Left ventricle myocardium superior (tissue), 1 donor: ENCODE measurements at places on chromosomes 12 and 14.

DNA sequence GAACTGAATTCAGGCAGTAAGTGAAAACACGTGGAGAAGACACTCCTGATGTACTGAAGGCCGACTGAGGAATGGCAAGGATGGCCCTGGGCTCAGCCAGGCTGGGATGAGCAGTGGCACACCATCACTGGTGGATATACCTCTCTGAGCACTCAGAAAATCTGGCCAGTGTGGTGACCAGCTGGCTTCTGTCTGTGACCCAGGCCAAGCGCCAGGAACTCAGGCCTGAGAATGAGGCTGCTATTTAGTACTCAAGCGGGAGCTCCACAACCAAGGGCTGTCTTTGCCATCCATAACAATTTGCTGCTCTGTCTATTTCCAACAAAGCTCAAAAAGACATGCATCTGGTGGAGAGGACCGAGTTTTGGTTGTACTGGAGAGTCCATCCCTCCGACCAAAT is 586.3 kb downstream of the BCL11B start:
- DNase-seq: no peak

DNA sequence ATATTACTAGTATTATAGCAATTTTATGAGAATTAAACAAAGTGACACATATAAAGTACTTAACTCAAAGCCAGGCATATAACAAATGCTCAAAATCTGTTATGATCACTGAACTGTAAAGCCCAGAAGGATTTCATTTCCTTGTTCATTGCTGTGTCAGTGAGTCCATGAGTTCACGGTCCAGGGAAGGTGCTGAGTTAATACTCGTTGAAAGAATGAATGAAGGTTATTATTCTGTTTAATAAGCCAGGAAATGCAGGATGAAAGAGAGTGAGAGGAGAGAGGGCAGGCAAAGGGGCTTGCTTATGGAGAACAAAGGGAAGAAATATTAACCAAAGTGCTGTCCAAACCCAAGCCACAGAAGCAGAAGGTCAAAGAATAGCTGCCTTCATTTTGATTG is 40.2 kb upstream of the NT5DC3 start:
- no peak for DNase-seq

DNA sequence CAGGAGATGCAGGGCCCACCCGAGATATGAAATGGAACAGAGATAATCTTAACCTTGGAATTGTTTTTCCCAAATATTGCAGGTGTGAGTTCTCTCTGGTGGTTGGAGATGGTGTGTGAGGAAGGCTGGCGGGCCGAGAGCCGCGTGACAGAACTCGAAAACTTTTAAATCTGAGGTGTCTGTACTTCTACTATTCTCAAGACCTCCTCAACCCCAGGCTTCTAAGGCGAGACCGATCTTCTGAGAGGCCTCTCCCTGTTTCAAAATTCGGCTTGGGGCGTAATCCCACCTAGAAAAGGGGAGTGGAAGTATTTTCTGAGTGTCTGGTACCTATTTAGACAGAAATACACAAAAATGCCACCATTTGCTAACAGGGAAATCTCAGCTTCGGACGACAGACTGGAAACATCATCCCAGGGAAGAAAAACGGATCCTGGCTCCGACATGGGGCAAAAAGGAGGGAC is 611 bp downstream of the SARNP start:
- no peak for DNase-seq

DNA sequence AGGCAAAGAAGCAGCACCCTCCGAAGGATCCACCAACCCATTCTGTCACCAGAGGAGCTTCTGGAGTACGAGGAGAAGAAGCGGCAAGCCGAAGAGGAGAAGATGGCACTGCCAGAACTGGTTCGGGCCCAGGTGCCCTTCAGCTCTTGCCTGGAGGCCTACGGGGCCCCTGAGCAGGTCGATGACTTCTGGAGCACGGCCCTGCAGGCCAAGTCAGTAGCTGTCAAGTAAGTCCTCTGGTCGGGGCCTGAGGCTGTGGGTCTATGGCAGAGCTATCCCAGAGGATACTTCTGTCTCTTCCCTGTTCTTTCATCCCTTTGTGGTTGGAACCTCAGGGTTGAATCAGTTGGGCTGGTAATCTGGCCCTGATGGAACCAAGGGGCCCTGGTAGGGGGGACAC is 5.9 kb upstream of the TPI1 start:
- no peak for DNase-seq

GRCh38 chr12:48775299-48775698 is 13.6 kb downstream of the ADCY6 start:
- DNase-seq: no peak

DNA sequence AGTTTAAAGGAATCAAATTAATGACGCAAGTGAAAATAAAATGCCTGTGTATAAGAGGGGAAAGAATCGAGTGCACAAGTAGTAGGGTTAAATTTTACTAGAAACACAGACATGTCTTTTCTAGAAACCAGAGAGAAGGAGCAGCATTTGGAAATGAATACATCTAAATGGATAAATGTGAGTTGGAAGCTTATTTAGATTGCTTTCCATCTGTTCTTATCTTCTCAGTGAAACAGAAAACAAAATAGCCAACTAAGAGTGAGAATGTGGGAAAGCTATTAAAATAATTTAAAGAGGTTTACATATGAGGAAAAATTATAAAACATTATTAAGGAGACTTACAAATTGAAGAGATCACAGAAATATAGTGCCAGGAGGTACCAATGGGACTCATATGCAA is 1818.9 kb upstream of the FLRT2 start:
- DNase-seq: no peak

DNA sequence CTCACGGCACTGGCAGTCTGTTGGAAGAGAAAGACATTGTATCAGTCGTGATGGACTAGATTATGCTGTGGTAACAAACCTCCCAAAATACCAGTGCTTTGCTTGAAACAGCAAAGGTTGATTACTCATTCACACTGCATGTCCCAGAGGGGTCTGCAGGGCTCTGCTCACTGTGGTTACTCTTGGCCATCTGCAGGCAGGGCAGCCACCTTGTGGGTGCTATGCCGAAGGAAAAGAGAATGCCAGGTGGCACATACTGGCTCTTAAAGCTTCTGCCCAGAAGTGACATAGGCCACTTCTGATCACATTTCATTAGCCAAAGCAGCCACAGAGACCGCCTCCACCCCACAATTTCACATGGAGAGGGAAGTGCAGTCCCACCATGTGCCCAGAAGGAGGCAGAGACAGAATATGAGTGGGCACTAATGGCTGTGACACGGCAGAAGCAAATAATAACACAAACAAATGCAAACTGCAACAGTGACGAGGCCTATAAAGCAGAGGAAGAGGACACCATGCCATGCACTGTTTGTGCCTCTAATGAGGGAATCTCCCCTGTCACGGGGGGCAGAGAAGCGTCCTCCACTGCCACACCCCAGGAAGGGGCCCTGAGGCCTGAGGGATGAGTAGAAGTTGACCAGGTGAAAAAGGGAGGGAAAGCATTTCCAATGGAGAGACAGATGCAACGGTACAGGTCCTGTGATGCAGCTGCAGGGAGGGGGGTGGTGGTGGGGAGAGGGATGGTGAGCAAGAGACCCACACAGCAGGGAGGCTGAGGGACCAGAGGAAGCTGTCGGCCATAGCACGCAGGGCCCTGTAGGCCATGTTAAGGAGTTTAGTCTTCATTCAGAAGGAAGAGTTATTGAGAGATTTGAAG is 51.7 kb upstream of the KICS2 start:
- no peak for DNase-seq

DNA sequence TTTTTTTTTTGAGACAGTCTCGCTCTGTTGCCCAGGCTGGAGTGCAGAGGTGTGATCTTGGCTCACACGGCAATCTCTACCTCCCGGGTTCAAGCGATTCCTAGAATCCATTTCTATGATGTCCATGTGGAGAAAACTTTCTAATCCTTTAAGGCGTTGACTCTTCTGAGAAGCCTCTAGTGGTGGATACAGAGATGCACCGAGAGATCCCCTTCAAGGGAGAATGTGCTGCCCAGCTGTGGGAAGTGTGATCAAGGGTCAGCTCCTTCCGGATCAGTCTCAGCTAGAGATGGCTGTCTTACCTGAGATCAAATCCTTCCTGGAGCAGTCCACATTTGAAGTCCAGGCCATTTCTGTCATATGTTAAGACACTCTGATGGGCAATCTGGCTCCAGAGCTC is 92.7 kb upstream of the HECTD1 start:
- no peak for DNase-seq

GRCh38 chr14:100701314-100701713 is 25.4 kb upstream of the DLK1 start:
- DNase-seq: no peak

GRCh38 chr12:110256780-110257431 is 24.1 kb upstream of the ATP2A2 start:
- DNase-seq: peak; percentile 68

DNA sequence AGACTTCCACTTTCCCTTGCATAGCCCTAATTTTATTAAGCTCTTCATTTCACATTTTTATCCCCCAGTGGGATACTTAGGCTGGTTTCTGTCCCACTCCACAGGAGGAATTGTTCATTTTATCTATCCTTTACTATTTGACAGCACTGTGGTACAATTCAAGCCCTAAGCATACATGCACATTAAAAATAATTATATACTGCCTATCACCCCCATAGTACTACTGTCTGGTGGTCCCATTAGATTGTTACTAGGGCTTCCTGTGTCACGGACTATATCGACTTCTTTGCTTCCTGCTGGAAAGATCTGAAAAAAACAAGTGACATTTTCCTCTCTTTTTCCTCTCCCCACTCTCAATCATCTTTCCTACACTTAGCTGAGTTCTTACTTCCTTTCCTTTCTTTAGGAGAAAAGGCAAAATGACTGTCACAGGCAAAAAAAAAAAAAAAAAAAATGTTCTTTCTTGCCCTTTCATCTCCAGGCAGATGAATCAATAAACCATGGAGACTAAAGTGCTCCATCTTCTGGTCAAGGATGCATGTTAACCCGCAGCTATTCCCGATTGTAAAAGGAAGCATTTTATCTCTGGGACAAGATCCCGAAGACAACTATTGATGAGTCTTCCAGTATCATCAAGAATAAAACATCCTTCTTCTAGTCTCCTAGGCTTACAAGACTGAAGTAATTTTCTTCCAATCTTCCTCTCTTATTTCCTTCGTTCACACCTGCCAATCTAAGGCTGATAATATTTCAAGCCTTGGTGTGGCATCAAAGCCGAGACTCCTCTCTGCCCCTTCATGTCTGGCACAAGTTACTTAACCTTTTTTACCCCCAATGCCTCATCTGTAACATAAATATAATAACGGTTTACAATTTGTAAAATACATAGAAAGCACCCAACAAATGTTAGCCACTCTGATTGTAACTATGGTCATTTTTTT is 94.4 kb upstream of the PLEKHG7 start:
- no peak for DNase-seq

GRCh38 chr12:18703911-18704310 is 33.9 kb downstream of the PLCZ1 start:
- no peak for DNase-seq

DNA sequence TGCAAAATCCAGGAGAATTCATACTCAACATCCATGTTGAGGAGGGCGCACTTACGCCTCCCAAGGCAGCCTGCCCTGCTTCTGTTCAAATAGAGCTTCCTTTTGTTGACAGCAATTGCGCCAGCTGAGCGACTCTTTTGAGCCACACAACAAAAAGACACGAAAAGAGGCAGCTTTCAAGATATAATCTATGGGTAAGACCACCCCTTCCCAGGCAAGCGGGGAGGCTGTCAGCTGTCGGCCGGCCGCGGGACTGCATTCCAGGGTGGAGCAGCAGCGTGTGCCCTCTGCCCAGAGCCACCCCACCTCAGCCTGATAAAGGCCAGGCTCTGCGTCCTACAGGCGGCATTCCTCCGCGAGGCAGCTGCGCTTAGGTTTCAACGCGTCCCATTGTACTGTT is 15.8 kb upstream of the STAB2 start:
- peak; percentile 68 for DNase-seq

DNA sequence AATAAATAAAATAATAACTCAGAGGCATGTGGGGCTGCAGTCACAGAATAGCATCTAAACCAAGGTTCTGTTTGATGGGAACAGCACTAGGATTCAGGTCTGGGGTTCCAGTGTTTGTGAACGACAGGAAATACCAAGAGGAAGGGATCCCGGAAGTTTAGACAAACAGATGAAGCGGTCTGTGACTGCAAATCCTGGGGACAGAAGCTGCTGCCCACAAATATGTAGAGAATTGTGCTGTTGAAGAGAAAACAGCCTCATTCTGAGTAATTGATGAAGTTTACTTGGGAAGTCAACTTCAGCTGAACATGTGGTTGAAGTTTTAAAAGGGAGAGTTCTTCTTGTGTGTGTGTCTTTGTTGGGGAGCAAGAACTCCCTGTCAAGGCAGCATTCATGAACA is 98.4 kb upstream of the TBX5 start:
- no peak for DNase-seq

DNA sequence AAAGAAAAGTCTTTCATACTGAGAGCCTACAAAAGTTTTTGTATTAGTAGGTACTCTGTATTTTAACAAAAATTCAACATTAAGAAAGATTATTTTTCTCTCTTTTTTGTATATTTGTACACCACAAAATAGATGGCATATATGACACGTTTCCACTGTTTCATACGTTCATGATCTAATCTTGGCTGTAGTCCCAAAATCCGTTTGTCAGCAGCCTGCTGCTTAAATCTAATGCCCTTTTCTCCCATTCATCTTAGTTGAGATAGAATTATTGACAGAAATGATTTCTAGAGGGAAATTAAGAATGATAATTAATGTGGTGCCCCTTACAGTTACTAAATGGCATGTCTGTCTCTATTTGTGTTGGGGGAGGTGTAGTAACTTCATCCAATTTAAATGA is 140.7 kb upstream of the NOVA1 start:
- no peak for DNase-seq

GRCh38 chr12:69129564-69129963 is 109.8 kb upstream of the CPSF6 start:
- DNase-seq: no peak

DNA sequence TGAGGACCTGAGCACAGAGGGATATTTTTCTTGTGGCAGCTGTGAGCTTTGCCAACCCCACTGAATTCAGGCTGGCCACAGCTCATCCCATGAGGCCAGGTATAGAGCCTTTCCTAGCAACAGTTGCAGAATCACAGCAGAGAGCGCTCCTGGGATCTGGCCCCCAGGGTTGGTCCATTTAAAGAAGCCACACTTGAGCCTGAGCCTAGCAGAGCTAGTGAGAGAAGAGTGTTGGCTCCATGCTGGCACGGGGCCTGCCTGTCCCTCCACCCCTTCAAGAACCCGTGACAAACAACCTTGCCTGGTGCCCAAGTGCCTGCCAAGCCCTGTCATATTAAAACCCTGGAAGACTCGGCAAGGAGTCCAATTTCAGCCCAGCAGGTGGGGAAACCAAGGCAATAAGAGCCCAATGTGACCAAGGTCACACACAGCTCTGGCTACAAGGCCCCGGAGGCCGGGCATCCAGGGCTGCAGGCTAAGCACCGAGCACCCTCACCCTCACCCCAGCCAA is 91.6 kb downstream of the LRRC74A start:
- DNase-seq: peak; percentile 88

DNA sequence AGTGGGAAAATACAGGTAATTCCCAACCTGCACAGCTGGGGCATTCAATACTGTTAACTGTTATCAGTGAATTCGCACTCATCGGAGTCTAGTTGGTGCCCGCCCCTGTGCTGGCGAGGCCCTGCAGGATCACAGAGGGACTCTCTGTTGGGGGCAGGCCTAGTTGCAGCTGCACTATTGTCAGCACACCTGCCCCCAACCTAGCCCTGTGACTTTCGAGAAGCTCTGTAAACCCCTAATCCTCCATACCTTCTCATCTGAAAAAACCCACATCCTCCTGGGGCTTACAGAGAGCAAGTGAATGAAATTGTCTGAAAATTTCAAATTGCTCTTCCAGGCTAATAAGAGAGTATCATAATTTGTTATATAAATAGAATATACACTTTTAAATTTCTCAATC is 132.2 kb upstream of the NUDT4 start:
- no peak for DNase-seq

- DNase-seq: no peak
Observed at GRCh38 chr14:55458800-55459515, 18.5 kb upstream of the TBPL2 start.

GRCh38 chr12:122880155-122880667 is 15.7 kb downstream of the VPS37B start:
- DNase-seq: no peak
